A549 (cell line): ENCODE measurements at places on chromosomes 12 and 14.
A peak's percentile ranks its signal among the peaks of the same experiment; 100 is the strongest.

GRCh38 chr12:43143278-43143677, 408.7 kb downstream of the ADAMTS20 start:
- DNase-seq, result no peak

- DNase-seq, result no peak
Measured at GRCh38 chr12:94026596-94026995, 121.8 kb upstream of the PLXNC1 start.

DNA sequence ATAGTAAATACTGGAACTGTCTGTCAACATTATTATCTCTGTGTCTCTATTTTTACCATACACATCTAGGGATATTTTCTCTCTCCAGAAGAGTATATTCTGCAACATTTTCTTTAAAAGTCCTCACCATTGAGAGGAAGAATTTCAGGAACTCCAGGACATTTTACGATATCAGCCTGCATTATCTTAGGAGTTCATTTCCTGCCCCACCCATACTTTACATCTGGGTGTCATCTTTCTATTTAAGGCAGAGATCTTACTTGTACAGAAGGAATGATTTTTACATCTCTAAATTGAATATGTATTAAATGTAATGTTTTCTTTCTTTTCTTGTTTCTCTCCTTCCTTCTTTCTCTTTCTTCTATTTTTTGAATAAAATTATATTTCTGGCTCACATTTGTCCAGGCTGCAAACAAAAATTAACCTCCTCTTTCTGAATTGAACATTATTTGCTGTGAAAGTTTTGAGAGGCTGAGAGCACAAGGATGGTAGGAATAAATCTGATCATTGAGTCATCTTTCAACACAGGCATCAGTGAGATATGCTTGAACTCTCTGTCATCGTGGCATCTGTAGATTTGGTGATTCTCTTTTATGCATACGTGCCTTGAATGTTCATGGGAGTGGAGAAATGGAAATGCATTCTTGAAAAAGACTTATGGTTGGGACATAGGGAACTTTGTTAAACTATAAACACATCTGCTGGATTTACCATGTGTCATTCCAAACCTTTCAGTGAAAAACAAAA, 753.6 kb downstream of the SLC16A7 start:
- DNase-seq, result no peak

- no peak for DNase-seq
Measured at GRCh38 chr12:25723336-25723735, 170.3 kb upstream of the LMNTD1 start.

DNA sequence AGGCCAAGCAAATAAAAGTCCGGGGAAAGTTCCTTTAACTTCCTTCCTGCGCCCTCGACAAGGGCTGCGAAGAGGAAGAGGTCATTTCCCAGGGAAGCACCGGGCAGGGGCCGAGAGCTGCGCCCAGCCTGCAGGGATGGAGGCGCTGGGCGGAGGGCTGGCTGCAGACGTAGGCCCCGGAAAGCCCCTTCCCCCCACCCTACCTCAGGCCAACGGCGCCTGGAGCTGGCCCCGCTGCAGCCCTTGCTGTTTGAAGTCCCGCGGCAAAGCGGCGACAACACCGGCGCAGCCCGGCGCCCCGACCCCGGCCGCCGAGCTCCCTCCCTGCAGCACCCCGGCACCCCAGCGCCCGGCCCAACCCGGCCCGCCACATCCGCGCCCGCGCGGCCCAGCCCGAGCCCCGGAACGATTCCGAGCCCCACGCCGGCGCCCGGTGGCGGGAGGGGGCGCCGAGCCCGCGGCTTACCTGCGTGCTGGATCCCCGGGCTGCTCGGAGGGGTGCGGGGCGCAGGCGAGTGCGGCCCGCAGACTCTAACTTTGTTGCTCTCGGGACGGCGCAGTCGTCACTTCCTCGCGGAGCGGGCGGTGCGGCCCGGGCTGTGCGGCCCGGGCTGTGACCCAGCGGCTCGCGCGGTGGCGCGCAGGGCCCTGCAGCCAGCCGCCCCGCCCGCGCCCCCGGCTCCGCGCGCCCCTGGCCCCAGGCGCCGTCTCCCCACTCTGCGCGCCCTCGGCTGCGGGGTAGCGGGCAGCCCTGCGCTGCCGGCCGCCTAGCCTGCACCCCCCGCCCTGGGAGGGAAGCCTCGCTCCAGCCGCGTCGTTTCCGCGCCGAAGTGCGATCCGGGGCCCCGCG, 64.8 kb upstream of the PTGR2 start:
- DNase-seq, result peak; percentile 46

GRCh38 chr12:124391340-124392261, 96.7 kb downstream of the RFLNA start:
- DNase-seq, result peak; percentile 64

GRCh38 chr12:124523071-124523470, 44.3 kb downstream of the NCOR2 start:
- no peak for DNase-seq

- DNase-seq, result no peak
Measured at GRCh38 chr12:121678716-121679300, 9.4 kb upstream of the MORN3 start.

DNA sequence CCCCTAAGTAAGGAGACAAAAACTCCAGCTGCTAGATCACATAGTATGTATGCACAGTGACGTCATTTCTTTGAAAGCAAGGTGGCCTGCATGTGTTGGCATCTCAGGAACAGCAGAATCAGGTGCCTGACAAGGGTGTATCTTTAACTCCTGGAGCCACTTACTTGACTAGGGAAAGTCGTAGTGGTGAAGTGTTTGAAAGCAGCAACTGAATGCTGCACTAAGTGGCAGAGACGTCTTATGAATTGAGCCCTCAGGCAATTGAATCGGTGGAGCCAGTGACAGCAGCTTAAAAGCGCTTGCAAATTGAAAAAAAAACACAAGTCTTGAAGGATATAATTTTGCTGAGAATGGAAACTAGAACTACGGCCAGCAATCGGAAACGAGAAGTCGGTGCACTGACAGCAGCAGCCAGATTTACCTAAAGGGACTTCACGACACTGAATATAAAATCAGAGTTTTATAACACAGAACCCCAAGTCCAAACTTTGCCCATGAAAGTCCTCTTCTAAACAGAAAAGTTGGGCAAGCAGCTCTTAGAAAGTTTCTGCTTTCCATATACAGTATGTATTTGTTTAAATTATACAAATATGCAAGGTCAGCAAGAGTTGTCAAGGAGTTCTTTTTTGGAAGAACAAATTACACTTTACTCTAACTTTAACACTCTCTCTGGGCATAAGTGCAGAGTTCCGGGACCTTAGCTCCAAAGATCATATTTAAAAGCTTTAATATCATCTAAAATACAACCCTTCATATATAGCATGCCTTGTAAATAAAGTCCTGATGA, 1.1 kb downstream of the IGF1 start:
- DNase-seq, result no peak

GRCh38 chr12:53975479-53976152, 862 bp upstream of the HOTAIR start:
- DNase-seq, result no peak

DNA sequence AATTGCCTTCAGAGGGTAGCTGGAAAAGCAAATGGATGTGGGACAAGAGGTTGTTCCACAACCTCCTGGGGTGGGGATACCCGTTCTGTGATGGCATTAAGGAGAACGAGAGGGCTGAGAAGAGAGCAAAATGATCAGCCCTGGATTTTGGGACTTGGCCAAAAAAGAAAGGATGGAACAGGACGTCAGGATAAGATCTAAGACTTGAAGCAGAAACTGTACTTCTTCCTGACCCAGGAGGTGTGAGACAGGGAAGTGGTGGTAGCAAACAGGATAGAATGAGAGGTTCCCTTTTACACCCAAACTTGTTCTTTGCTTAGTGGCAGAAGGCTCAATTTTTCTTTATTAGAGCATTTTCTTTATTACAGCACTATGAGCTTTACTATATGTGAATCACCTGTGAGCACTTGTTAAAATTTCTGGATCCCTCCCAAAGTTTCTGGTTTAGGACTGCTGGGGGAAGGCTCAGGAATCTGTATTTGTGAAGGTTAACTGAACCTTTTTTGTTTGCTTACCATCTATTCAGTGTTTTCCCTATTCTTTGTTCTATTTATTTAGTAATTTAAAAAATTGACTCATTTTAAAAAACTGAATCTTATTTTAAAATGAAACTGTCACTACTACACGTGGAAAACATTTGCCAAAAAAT, 59.2 kb downstream of the ERC1 start:
- DNase-seq, result no peak

DNA sequence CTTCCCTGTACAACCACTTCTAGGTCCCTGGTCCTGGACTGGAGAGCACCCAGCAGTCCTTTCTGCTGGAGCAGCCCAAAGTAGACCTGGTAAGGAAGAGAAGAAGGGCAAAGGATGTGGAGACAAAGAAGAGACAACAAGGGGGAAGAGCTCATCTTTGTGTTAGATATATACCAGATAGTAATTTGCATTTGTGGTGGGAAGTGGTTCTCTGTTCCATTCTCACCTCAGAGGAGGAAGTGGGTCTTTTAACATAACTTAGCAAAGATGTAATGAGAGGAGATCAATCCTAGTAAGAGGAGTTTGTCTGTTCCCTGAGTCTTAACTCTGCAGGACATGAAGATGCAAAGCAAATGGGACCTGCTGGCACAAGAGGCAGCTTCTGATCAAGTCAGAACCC, 8.0 kb downstream of the CCDC198 start:
- DNase-seq, result no peak

GRCh38 chr12:85642288-85642687, 193.9 kb downstream of the RASSF9 start:
- DNase-seq, result no peak

- DNase-seq, result no peak
Measured at GRCh38 chr14:38108681-38109080, 99.0 kb upstream of the SSTR1 start.

GRCh38 chr12:15196221-15196620, 25.0 kb downstream of the RERG start:
- DNase-seq, result no peak

DNA sequence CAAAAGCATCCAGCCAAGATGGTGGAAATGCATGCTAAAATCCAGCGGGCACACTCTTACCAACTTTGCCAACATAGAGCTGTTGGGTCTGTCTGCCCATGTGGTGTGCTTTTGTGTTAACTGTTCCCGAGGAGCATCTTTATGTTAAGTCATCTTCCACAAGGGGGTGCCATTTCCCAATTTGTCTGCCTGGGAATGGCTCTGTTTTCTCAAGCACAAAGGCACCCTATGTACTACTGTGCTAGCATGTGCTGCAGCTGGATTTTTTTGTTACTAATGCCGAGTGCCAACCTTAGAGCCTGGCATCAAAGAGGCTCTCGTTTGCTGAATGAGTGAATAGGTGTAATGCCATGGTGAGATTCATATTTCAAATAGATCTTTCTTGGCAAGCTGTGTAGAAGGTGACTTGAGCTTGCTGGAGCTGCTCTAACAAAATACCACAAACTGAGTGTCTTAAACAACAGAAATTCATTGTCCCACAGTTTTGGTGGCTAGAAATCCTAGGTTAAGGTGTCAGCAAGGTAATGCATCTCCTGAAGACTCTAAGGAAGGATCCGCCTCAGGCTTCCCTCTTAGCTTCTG, 74.3 kb downstream of the TRHDE start:
- peak; percentile 74 for DNase-seq

GRCh38 chr12:68176257-68176656, 16.7 kb upstream of the IFNG start:
- no peak for DNase-seq

GRCh38 chr14:99568567-99569560, 35.1 kb downstream of the CCDC85C start:
- DNase-seq, result no peak

- DNase-seq, result no peak
Measured at GRCh38 chr12:112167718-112168525, 42.6 kb downstream of the TRAFD1 start.

GRCh38 chr12:63922474-63922873, 78.0 kb downstream of the SRGAP1 start:
- peak; percentile 55 for DNase-seq

DNA sequence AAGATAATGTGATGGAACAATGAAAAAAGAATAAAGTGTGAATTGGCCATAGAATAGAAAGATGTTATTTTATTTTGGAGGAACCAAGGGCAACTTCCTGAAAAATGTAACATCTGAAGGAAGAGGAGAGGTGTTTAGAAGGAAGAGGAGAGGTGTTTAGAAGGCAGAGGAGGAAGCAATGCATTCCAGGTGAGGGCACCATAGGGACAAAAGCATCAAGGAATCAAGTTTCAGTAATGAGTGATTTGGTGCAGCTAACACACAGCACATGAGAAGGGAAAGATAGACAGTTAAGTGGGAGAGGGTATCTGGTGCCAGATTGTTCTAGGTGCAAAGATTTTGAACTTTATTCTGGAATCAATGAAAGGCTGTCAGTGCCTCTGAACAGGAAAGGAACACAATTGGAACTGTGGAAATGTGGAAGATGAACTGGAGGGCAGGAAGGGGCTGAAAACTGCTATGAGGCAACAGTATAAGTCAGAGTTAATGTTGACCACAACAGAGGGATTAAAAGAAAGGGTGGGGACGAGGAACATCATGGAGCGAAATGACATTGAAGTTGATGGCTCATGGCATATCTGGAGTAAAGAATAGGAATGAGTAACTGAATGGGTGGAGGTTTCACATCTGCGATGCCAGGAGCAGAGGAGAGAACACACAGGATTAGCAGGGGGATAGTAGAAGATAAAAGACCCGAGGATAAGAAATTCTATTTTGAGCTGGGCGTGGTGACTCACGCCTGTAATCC, 326.6 kb downstream of the LRIG3 start:
- no peak for DNase-seq

DNA sequence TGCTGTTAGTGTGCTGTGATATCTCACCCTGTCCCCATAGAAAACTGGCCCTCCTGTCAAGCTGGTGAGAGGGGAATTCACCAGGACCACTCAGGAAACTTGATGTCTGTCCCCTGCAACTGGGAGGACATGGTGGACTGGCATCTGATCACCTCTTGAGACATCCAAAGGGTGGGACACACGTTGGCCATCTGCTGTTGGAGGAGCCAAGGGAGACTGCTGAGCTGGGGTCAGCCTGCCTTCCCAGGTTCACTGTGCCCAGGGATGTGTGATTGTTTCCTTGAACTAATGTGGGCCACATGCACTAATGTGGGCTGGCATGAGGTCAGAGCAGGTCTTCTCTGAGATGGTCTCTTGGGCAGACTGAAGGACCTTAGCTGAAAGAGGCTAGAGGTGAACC, 16.7 kb upstream of the TMEM229B start:
- no peak for DNase-seq

DNA sequence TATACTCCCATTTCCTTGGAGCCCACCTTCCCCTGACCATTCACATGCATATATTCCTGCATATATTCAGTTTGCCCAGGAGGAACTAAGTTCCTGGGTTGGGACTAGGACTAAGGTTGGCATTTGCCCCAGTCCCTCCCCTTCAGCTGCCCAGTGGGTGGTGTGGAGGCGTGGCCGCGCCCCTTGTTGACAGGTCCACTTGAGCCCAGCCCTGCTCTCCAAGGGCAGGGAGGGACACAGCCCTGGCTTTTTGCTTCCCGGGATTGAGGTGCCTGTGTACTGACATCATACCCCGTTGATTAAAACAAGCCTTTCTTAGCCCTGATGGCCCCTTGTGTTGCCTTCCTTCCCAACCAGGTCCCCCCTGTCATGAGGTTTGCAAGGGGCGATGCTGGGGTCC, 7.3 kb downstream of the ERBB3 start:
- DNase-seq, result peak; percentile 45

- no peak for DNase-seq
Measured at GRCh38 chr14:68632054-68632895, 160.6 kb downstream of the ZFP36L1 start.
